ENCODE measurements at places on chromosomes 13 and 19. TPM values are rescaled to one million over a fixed set of nuclear protein-coding genes. Genes with fewer than 3 reads are reported as not detected.

GRCh38 chr19:34639491-34640085, 37.4 kb downstream of the SCGB2B2 start:
- peak; percentile 56 for DNase-seq
- H3K27ac ChIP-seq, result no peak overlapping the region
- no peaks in the 10 kb centered on the region for H3K36me3 ChIP-seq
- no peak overlapping the region for H3K4me3 ChIP-seq

GRCh38 chr19:17557466-17557865, 2.0 kb downstream of the COLGALT1 start:
- H3K27me3 ChIP-seq, result no peaks in the 10 kb centered on the region
- no peak for DNase-seq
- peaks cover 40% of the 10 kb centered on the region for H3K4me1 ChIP-seq
- H3K4me3 ChIP-seq, result no peak overlapping the region

- no peak for DNase-seq
- H3K27me3 ChIP-seq, result no peaks in the 10 kb centered on the region
- no peaks in the 10 kb centered on the region for H3K36me3 ChIP-seq
- no peak overlapping the region for H3K4me3 ChIP-seq
Observed at GRCh38 chr19:34397853-34398252, 6.3 kb upstream of the PDCD2L start.

NLRP4 gene
- not detected for total RNA-seq

- no peak overlapping the region for H3K27ac ChIP-seq
- H3K4me3 ChIP-seq, result no peak overlapping the region
- H3K4me1 ChIP-seq, result peaks cover 12% of the 10 kb centered on the region
- no peak for DNase-seq
- no peaks in the 10 kb centered on the region for H3K36me3 ChIP-seq
- H3K27me3 ChIP-seq, result no peaks in the 10 kb centered on the region
Observed at GRCh38 chr13:111216166-111216960, 101.3 kb downstream of the ARHGEF7 start.

GRCh38 chr19:4575267-4576015, 16.0 kb upstream of the SEMA6B start:
- H3K4me3 ChIP-seq, result no peak overlapping the region
- H3K36me3 ChIP-seq, result no peaks in the 10 kb centered on the region
- peak; percentile 76 for DNase-seq
- no peaks in the 10 kb centered on the region for H3K27me3 ChIP-seq

- H3K4me1 ChIP-seq, result peaks cover 7% of the 10 kb centered on the region
- no peak overlapping the region for H3K27ac ChIP-seq
- H3K4me3 ChIP-seq, result no peak overlapping the region
- no peaks in the 10 kb centered on the region for H3K27me3 ChIP-seq
- no peaks in the 10 kb centered on the region for H3K36me3 ChIP-seq
Observed at GRCh38 chr13:99197117-99197651, 3.5 kb upstream of the UBAC2 start.

DNA sequence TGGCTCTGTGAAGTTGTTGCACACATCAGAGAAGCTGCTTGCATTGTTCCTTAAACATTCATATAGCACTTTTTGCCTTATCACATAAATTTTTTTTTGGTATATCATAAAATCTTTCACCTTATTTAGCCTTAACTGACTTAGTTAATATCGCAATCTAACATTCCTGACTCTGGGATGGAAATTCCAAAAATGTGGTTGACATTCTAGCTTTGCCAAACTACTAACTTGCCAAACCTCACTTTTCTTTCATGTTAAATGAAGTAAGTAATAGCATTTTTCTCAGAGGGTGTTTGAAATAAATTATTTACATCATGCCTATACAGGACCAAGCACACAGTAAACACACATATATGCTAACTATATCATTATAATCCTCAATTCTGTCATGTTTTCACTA, 736.9 kb upstream of the PCDH9 start:
- H3K4me1 ChIP-seq, result no peaks in the 10 kb centered on the region
- DNase-seq, result no peak
- H3K27me3 ChIP-seq, result no peaks in the 10 kb centered on the region
- H3K4me3 ChIP-seq, result no peak overlapping the region
- no peak overlapping the region for H3K27ac ChIP-seq

CEBPA gene
- 9.9 TPM for total RNA-seq

GRCh38 chr13:113508521-113509254, 18.2 kb upstream of the DCUN1D2 start:
- H3K4me3 ChIP-seq, result no peak overlapping the region
- DNase-seq, result no peak
- H3K4me1 ChIP-seq, result no peaks in the 10 kb centered on the region
- H3K36me3 ChIP-seq, result peaks cover 43% of the 10 kb centered on the region
- no peaks in the 10 kb centered on the region for H3K27me3 ChIP-seq

DNA sequence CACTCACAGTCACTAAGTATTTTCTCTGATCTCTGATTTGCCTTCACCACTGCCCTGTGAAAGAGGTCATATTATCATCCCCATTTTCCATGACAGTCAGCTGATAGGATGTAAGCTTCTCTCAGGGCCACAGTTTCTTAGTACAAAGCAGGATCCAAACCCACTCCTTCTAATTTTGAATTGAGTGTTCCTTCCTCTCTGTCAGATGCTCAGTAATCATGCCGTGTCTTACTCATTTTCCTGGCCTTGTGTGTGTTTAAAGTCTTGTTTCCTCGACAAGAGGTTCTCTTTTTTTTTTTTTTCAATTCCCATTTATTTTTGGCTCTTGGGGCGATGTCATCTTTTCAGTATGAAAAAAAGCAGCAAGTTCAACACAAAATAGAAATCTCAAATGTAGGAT, 72.3 kb downstream of the NAA16 start:
- no peaks in the 10 kb centered on the region for H3K36me3 ChIP-seq
- H3K4me1 ChIP-seq, result no peaks in the 10 kb centered on the region
- no peaks in the 10 kb centered on the region for H3K27me3 ChIP-seq
- no peak overlapping the region for H3K4me3 ChIP-seq

DNA sequence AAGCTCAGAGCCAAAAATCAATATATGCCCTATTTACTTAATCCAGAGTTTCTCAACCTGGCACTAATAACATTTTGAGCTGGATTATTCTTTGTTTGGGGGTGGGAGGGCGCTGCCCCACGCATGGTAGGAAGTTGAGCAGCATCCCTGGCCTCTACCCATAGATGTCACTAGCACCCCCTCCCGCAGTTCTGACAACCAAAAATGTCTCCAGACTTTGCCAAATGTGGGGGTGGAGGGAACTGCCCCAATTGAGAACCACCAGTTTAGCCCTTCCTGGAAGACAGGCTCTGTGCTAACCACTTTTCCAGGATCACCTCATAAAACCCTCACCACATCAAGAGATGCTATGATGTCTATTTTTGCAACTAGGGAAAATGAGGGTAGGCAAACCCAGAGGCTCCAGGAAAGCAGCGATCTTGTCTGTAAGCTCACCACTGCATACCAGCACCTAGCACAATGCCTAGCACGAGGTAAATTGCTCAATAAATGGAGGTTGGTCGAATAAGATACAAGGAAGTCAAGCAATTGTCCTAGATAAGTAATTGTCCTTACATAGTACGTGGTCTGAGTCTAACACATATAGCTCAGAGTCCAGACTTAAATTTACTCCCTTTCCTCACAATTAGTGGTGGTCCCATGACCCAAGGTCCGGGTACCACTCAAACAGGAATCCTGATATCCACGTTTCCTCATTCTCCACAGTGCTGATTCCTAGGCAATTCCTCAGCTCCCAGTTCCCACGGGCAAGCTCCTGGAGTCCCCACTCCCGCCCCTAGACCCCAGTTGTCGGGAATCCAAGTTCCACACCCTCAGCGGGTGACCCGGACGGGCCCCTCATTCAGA, 892 bp downstream of the TRIR start:
- no peaks in the 10 kb centered on the region for H3K27me3 ChIP-seq
- peak; percentile 32 for DNase-seq
- peak overlapping the region; percentile 79 for H3K27ac ChIP-seq

GRCh38 chr19:46349311-46349993, 2.6 kb downstream of the PPP5C start:
- peaks cover 54% of the 10 kb centered on the region for H3K4me1 ChIP-seq
- H3K4me3 ChIP-seq, result no peak overlapping the region
- H3K36me3 ChIP-seq, result no peaks in the 10 kb centered on the region
- no peak for DNase-seq

DNA sequence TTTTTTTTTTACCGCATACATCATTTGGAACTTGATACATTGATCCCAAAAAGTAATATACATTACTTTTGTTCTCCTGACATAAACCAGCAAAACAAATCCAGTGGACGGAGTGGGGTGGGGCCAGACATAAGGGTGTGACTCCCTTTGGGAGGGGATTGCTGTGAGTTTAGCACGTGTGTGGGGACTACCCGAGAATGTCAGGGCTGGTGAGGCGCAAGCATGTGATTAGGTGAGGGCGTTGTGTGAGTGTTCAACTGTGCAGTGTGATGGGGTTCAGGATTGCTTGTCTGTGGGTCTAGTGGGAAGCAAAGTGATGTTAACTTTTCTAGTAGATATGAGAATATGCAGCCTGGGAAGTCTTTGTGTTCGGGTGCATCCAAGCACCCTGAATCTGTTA, 468.0 kb downstream of the TSHZ3 start:
- H3K4me3 ChIP-seq, result no peak overlapping the region
- H3K4me1 ChIP-seq, result no peaks in the 10 kb centered on the region
- no peak for DNase-seq

ANGPTL8 gene
- not detected for total RNA-seq

GRCh38 chr13:103638706-103639105, 572.5 kb upstream of the SLC10A2 start:
- no peak overlapping the region for H3K4me3 ChIP-seq
- H3K36me3 ChIP-seq, result no peaks in the 10 kb centered on the region
- DNase-seq, result no peak
- H3K4me1 ChIP-seq, result no peaks in the 10 kb centered on the region
- no peak overlapping the region for H3K27ac ChIP-seq

- no peaks in the 10 kb centered on the region for H3K36me3 ChIP-seq
- no peak for DNase-seq
- H3K4me3 ChIP-seq, result no peak overlapping the region
Observed at GRCh38 chr13:47186471-47186870, 289.6 kb upstream of the HTR2A start.

DNA sequence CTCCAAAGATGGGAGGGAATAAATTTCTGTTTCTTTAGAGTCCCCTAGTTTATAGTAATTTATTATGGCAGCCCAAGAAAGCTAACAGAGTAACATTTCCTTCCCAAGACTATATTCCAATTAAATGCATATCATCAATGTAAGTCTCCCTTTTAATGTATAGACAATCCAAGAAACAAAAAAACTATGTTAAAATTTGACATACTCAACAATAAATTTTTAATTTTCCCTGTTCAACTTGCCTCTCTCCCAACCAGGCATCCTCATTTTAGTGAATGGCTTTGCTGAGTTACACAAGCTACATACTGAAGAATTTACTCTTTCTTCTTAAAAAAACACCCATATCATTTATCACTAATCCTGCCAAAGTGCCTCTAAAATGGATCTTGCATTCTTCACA, 1357.7 kb downstream of the PCDH9 start:
- no peak overlapping the region for H3K4me3 ChIP-seq
- no peaks in the 10 kb centered on the region for H3K4me1 ChIP-seq
- no peak for DNase-seq
- H3K27me3 ChIP-seq, result no peaks in the 10 kb centered on the region
- H3K27ac ChIP-seq, result no peak overlapping the region

DNA sequence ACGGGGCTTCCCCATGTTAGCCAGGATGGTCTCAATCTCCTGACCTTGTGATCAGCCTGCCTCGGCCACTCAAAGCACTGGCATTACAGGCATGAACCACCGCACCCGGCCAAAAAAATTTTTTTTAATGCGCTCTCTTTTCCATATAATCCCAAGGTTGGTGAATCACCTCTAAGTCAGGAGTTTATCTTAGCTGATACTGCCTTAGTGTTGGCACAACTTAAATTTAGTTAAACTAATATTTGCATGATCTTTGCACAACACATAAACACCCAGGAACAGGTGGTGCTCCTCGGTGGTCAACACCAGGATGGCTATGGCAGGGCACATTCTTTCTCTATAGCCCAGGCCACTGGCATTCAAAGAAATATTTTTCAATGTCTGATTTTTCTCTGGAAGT, 24.1 kb upstream of the PSG7 start:
- H3K36me3 ChIP-seq, result no peaks in the 10 kb centered on the region
- H3K27me3 ChIP-seq, result no peaks in the 10 kb centered on the region
- no peak for DNase-seq
- no peaks in the 10 kb centered on the region for H3K4me1 ChIP-seq
- H3K27ac ChIP-seq, result no peak overlapping the region

GRCh38 chr19:6744381-6745301, 5.2 kb downstream of the TRIP10 start:
- no peak overlapping the region for H3K4me3 ChIP-seq
- peaks cover 52% of the 10 kb centered on the region for H3K36me3 ChIP-seq
- peak overlapping the region; percentile 74 for H3K27ac ChIP-seq
- no peaks in the 10 kb centered on the region for H3K27me3 ChIP-seq
- peak; percentile 95 for DNase-seq

CLEC17A gene
- not detected for total RNA-seq

GRCh38 chr19:4059453-4059871, 7.2 kb downstream of the ZBTB7A start:
- peak overlapping the region; percentile 73 for H3K27ac ChIP-seq
- peaks cover 8% of the 10 kb centered on the region for H3K36me3 ChIP-seq
- no peaks in the 10 kb centered on the region for H3K27me3 ChIP-seq

GRCh38 chr13:26718872-26719271, 41.7 kb downstream of the GPR12 start:
- DNase-seq, result no peak
- no peak overlapping the region for H3K27ac ChIP-seq
- no peak overlapping the region for H3K4me3 ChIP-seq
- no peaks in the 10 kb centered on the region for H3K36me3 ChIP-seq
- no peaks in the 10 kb centered on the region for H3K27me3 ChIP-seq

SIGLECL1 gene
- not detected for total RNA-seq

DNA sequence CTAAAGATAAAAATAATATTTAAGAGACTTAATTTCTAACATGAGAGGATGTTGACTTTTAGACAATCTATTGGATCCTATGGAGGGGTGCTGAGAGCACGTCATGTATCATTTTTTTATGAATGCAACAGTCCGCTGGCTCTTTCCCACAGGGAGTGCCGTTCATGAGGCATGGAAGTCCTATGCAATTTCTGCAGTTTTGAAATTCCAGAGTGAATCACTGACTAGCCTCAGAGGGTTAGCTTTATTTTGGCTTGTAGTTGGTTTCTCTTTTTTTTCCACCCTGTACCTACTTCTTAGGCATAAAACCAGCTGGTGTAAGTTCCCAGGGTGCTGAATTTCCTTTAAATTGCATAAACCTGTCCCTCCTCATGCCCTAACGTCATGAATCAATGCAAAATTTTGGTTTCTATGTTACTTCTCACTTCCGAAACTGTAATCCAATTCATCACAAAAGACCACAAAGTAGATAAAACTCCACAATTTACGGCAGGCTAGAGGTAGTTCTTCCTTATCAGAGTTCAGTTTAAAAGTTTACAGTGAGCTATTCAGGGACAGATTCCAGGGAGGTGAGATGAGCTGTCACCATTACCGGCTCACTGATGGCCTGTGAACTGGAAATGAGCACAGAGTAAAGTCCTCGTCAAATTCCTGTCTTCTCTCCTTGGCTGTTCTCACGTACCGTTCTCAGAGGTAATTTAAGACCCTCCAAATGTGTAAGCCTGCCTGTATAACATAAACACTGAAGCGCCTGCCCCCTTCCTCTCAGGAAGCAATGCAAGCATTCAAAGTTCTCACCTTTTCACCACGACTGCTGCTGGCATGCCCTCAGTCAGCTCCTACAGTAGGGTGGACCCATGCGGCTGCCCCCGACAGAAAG, 216.6 kb upstream of the SLC10A2 start:
- no peaks in the 10 kb centered on the region for H3K4me1 ChIP-seq
- no peaks in the 10 kb centered on the region for H3K36me3 ChIP-seq
- no peak overlapping the region for H3K4me3 ChIP-seq
- H3K27me3 ChIP-seq, result no peaks in the 10 kb centered on the region
- no peak overlapping the region for H3K27ac ChIP-seq

GRCh38 chr19:2356036-2356646, 3.9 kb upstream of the TMPRSS9 start:
- H3K36me3 ChIP-seq, result no peaks in the 10 kb centered on the region
- DNase-seq, result no peak
- H3K27me3 ChIP-seq, result no peaks in the 10 kb centered on the region
- no peak overlapping the region for H3K27ac ChIP-seq
